Mesenchymal stem cell (in vitro differentiated cells and primary cell): ENCODE measurements at places on chromosomes 5 and 9.

GRCh38 chr9:37951671-37952449, 47.9 kb upstream of the SLC25A51 start:
- no peak for DNase-seq

- peak; percentile 82 for DNase-seq
Observed at GRCh38 chr5:94691949-94692348, 73.5 kb downstream of the SLF1 start.

- DNase-seq, result peak; percentile 15
Observed at GRCh38 chr9:8858596-8859161, 1059.1 kb upstream of the DMAC1 start.

DNA sequence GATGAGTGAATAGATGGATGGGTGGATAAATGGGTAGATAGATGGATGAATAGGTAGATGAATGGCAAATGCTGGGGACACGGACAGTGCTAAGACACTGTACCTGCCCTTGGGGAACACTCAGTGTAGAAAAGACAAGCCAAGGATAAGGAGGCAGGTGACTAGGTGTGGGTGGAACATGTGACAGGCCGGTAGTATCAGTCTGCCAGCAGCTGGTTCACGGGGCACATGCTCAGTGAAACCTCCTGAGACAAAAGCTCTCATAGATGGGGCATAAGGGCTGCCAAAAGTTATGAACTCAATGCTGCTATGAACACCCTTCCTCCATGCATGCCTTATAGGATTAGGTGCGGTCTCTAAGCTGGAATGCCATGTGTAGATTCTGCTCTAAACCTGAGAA, 71.0 kb downstream of the C5orf15 start:
- no peak for DNase-seq

GRCh38 chr9:127613583-127613954, 1.5 kb downstream of the STXBP1 start:
- DNase-seq, result peak; percentile 17

DNA sequence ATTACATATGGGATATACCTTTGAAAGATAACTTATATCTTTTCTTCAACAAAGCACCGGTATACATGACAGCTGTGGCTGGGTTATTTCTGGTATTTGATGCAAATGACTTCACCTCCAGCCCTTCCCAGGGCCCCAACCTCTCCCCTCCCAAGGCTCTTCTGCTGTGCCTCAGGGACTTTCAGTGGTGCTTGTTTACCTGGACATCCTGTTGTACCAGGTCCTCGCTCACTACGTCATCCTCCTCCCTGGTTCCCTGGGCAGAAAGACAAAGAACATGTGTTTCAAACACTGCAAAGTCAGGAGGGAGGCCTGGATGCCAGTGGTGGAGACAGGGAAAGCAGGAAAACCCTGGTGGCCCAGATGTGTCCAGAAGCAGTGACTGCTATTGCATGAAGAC, 23.4 kb downstream of the ANXA6 start:
- DNase-seq, result no peak

DNA sequence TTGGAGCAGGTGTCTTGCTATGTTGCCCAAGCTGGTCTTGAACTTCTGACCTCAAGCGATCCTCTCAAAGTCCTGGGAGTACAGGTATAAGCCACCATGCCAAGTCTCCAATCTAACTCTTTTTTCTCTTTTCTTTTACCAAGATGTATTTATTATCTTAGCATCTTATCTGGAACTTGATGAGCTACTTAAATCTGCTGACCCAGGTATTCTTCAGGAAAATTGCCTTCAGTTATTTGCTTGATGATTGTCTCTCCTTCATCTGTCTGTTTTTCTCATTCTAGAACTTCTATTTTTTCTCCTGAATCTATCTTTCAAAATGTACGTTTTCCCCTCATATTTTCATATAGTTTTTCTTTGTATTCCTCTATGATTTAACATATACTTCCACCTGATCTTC, 158.2 kb upstream of the DMAC1 start:
- DNase-seq, result no peak

- no peak for DNase-seq
Observed at GRCh38 chr9:123341816-123342215, 14.2 kb upstream of the CRB2 start.

GRCh38 chr9:129258823-129259301, 80.8 kb upstream of the IER5L start:
- DNase-seq, result no peak

DNA sequence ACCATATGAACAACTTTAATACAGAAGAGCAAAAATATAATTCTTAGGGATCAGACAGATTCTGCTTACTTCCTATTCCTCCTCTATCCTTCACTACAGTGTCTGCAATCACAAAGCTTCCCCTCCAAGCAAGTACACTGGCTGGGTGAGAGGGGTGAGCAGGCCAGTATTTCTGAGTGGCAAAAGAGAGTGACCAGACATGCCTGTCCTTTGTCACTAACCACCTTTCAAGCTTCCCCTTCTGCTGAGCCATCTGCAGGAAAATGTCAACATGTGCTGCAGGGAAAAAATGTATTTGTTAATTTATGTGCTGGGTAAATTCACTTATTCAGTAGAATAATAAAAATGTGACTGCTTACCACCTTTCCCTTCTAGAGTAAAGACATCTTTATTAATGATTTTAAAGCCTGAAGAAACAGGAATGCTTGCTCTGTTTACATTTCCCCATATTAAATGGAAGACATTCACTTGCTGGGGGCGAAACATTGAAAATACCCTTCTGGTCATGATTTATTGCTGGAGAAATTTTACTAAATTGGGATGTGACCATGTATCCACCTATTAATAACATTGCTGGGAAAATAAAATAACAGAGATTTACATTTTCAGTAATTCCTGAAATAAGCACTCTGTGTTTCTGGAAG, 84.9 kb downstream of the SPOCK1 start:
- DNase-seq, result no peak

- DNase-seq, result no peak
Observed at GRCh38 chr5:86795659-86796058, 177.9 kb downstream of the COX7C start.

DNA sequence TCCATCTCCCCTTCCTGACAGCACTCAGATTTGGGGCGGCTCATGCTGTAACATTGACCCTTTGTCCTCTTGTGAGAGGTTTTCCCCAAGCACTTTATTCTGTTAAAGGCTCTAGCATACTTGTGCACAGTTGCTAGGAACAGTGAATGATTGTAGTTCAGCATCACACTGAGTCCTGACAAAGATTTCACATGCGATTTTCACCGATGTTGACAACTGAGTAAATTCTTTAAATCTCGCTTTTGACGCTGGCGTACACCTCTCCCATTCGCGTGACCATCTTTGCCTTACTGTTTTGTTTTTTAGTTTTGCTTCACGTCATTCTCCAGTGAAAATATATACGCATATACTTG, 780 bp downstream of the CDC37L1 start:
- peak; percentile 45 for DNase-seq

GRCh38 chr5:2278825-2279456, 396.2 kb upstream of the IRX4 start:
- no peak for DNase-seq

- DNase-seq, result no peak
Observed at GRCh38 chr9:95129476-95130291, 187.8 kb downstream of the FANCC start.

DNA sequence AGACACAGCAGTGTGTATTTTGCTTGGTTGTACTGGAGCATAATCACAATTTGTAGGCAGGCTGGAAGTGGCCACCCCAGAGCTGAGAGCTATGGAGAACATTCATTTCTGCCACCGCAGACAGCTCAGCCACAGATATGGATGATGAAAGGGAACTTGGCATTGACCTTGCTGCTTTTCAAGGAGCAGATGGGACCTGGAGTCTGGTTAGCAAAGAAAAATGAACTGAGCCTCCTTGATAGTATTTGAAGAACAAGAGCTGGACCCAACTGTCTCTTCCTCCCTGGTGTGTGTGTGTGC, 395.2 kb upstream of the ZNF462 start:
- no peak for DNase-seq

- DNase-seq, result no peak
Observed at GRCh38 chr5:180323160-180323559, 30.0 kb downstream of the GFPT2 start.

DNA sequence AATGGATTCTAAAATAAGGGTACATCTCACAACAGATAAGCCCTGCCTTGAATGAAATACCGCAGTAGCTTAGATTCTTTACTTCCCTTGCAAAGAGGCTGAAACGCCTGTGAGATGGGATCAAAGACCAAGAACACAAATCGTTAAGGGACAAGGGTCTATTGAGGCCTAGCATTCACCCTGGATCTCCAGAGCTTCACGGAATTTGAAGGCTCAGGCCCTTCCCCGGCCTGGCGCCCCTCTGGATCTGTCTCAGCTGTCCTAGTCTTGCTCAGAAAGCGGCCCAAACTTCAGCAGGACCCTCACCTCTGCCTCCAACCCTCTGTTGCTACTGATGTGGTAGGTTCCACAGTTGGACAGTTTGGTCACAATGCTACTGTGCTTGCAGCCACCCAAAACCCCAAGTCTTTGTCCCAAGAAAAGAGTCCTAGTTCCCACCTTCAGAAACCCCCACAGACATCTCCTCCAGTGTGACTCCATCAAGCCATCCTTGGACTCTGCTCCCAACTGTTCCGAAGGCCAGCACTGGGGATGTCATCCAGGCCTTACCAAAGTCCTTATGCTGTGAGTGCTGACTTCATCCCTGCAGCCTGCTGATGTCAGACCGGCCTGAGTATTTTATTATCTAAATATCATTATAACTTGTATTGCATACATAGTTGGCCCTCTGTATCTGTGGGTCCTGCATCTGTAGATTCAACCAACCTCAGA, 9.4 kb downstream of the CORO2A start:
- DNase-seq, result no peak

- DNase-seq, result no peak
Observed at GRCh38 chr5:2633992-2634391, 117.5 kb downstream of the IRX2 start.

DNA sequence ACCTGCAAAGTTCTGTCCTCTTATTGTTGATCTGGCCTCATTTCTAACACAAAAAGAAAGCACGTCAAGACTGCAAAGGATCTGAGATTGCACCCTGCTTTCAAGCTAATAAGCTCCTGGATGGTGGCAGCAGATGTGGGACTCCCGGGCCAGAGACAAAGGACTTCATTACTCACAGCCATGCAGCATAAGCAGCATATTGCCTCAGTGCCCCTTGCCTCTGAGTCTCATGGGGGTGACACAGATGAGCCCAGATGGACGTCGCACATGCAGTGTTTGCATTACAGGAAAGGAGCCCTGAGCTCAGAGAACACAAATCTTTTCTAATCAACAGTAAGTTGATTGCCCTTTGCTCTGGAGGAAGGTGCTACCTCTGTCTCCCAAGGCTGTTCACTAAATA, 105.0 kb downstream of the SLC28A3 start:
- no peak for DNase-seq

GRCh38 chr5:90854169-90854568, 295.6 kb downstream of the ADGRV1 start:
- no peak for DNase-seq

DNA sequence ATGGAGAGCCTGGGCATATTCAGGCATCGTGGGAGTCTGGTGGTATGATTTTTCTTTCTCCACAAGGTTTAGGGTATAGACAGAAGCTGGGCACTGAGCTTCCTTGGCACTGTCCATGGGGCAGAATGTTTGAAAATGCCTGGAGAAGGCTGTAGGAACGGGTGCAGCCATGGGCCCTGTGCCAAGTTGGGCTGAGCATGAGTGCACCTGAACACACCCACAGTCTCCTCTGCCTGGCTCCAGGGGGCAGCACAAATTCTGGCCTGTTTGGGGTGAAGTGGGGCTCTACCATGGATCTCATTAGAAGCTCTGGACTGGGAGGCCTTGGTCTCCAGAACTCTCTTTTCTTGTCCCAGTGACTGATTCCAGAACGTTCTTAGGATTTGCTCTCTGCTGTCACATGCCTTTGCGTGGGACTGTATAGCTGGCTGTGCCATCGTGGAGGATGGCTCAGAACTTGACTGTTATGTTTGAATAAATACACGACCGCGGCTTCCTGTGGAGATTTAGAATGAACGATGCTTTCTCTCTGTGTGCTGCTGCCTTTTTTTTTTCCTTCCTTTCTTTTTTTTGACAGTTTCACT, 229.8 kb downstream of the FANCC start:
- DNase-seq, result no peak

- peak; percentile 58 for DNase-seq
Observed at GRCh38 chr9:3912817-3913216, 387.0 kb upstream of the RFX3 start.

DNA sequence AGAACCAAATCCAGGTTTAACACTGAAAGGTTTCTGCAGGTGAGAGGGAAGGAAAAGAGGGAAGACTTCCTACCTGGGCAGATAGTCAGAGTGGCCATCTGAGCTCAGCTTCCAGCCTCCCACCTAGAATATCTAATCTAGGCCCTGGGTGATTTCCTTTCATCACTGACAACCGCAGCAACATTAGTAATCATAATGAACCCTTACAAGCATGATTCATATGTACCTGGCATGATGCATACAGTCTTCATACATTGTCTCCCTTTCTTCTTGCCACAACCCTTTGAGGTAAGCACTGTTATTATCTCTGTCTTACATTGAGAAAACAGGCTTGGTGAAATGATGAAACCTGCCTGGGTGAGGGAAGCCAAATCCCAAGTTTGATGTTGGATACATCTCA, 13.5 kb downstream of the AFAP1L1 start:
- DNase-seq, result no peak

DNA sequence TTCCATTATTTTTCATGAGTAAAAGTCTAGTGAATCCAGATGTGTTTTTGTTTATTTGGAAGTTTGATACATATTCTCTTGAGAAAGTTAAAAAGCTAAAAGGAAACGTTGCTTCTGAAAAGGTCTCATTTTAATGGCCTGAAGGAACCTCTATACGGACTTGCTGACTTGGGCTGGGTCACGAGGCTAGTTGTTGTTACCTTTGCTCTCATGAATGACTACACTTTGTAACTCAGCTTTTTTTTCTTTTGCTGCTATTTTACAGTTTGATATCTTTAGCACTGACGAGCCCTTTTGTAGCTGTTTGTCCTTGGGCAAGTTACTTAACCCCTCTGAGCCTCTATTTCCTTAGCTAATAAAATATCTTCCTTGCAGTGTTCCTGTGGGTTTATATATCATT, 211.5 kb downstream of the PCSK5 start:
- DNase-seq, result no peak

GRCh38 chr9:134150557-134151214, 13.7 kb downstream of the RNU6ATAC start:
- no peak for DNase-seq

- no peak for DNase-seq
Observed at GRCh38 chr5:32471784-32472183, 27.2 kb upstream of the ZFR start.

DNA sequence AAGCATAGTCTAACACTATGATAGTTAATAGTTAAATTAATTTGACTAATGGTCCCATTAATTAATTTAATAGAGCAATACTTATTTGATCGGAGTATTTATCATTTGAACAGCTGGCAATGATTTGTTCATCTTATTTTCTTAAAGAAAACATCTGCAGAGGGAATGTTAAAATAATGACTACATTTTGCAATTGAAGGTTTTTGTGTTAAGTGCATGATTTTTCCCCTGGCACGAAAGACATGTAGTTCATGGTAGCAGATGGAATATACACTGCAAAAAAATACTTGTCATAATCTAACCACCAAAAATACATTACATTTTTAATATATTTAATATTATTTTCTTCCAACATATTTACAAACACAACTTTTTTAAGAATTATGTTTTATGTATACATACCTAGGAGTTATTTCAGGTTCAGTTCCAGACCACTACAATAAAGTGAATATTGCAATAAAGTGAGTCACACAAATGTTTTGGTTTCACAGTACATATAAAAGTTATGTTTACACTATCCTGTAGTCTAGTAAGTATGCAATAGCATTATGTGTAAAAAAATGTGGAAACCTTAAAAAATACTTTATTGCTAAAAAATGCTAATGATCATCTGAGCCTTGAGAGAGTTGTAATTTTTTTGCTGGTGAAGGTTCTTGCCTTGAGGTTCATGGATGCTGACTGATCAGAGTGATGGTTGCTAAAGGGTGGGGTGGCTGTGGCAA, 292.6 kb upstream of the DAB2 start:
- peak; percentile 22 for DNase-seq
